ENCODE measurements at places on chromosomes 11 and 22. TPM values are rescaled to one million over a fixed set of nuclear protein-coding genes. Genes with fewer than 3 reads are reported as not detected.

Gene FAM83F
- not detected for total RNA-seq

DNA sequence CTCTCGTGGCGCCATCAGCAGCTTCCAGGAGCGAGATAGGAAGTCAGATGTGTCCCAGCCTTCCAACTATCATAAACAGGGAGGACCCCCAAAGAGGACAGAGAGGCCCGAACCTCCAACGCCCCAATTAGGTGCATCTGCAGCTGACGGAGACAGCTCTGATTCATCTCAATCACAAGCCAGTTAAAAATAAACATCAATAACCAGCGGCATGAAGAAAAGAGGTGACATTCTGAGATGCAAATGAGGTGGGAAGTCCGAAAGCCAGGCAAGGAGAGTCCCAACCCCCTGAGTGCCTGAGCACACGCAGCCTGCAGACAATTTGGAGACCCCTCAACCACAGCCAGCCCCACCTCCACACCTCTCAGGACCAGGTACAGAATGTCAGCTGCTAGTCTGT, 28.1 kb upstream of the IGSF9B start:
- DNase-seq: no peak

- DNase-seq: no peak
Measured at GRCh38 chr11:31443802-31444201, 65.6 kb downstream of the IMMP1L start.

- no peak for DNase-seq
Measured at GRCh38 chr11:489610-490185, 17.3 kb downstream of the RNH1 start.

- DNase-seq: no peak
Measured at GRCh38 chr22:37314315-37315074, 32.2 kb downstream of the CYTH4 start.

Data from SJSA1 (cell line).